Placental pericyte (primary cell): ENCODE measurements at places on chromosomes 5 and 9. TPM values are rescaled to one million over a fixed set of nuclear protein-coding genes. Genes with fewer than 3 reads are reported as not detected.

The FSTL4 gene
- total RNA-seq = under 0.01 and 0.14 TPM in 2 replicates

The CACNA1B gene
- under 0.01 TPM in 1 of 2 replicates, not detected in the other for total RNA-seq

The CCNJL gene
- 3.3 and 4.9 TPM in 2 replicates for total RNA-seq

The ARHGEF37 gene
- 0.44 and 1.0 TPM in 2 replicates for total RNA-seq

The ZNF79 gene
- 14.4 and 17.2 TPM in 2 replicates for total RNA-seq

The CYLC2 gene
- total RNA-seq = not detected in 2 replicates

The SHISAL2B gene
- total RNA-seq = not detected in 2 replicates

The DBH gene
- not detected in 2 replicates for total RNA-seq

The SLCO4C1 gene
- total RNA-seq = under 0.01 TPM in 1 of 2 replicates, not detected in the other

The ERAP2 gene
- total RNA-seq = 16.8 and 37.2 TPM in 2 replicates

The MOB3B gene
- 0.44 and 0.57 TPM in 2 replicates for total RNA-seq

The NDUFA8 gene
- total RNA-seq = 22.8 and 24.3 TPM in 2 replicates

The ZNF618 gene
- 11.2 and 23.0 TPM in 2 replicates for total RNA-seq

The NTNG2 gene
- total RNA-seq = 1.1 and 2.8 TPM in 2 replicates

The ZSWIM6 gene
- 9.2 and 12.7 TPM in 2 replicates for total RNA-seq

The ARHGEF39 gene
- total RNA-seq = 0.44 and 6.3 TPM in 2 replicates

The CHSY3 gene
- 8.3 and 15.6 TPM in 2 replicates for total RNA-seq

The LCN9 gene
- not detected in 2 replicates for total RNA-seq

The ASPN gene
- total RNA-seq = 0.44 and 0.57 TPM in 2 replicates

The BARHL1 gene
- total RNA-seq = not detected in 2 replicates

The MARCHF11 gene
- not detected in 2 replicates for total RNA-seq

The CRHBP gene
- 1.0 TPM in 1 of 2 replicates, not detected in the other for total RNA-seq

The LRRC19 gene
- total RNA-seq = not detected in 2 replicates

The DOLK gene
- 33.7 and 40.4 TPM in 2 replicates for total RNA-seq

The SCAI gene
- total RNA-seq = 4.6 and 6.2 TPM in 2 replicates

The GDF9 gene
- total RNA-seq = 0.22 TPM in 1 of 2 replicates, not detected in the other

The SPATA31C1 gene
- total RNA-seq = not detected in 2 replicates

The MRPS30 gene
- 35.9 and 65.6 TPM in 2 replicates for total RNA-seq

The ANKRD20A1 gene
- total RNA-seq = not detected in 2 replicates

The ZNF484 gene
- total RNA-seq = 6.1 and 12.6 TPM in 2 replicates

The ENTPD2 gene
- not detected in 2 replicates for total RNA-seq

The FBN2 gene
- 154 and 431 TPM in 2 replicates for total RNA-seq

The SLC46A2 gene
- total RNA-seq = not detected in 2 replicates

The OXCT1 gene
- total RNA-seq = 13.3 and 26.8 TPM in 2 replicates

The GLIPR2 gene
- 14.0 and 53.0 TPM in 2 replicates for total RNA-seq

The CCNI2 gene
- not detected in 2 replicates for total RNA-seq

The OR2S2 gene
- total RNA-seq = 0.14 and 0.22 TPM in 2 replicates

The SETX gene
- total RNA-seq = 88.9 and 125 TPM in 2 replicates
